EL (cell line): ENCODE measurements at places on chromosomes 2 and 18.
A peak's percentile ranks its signal among the peaks of the same experiment; 100 is the strongest.

GRCh38 chr2:37671009-37671815 lies at the start of gene CDC42EP3:
Gene CDC42EP3 (minus strand): TSS chr2:37671642. CDS start chr2:37646587, 25,055 bp downstream.
- peak; percentile 68 for DNase-seq

DNA sequence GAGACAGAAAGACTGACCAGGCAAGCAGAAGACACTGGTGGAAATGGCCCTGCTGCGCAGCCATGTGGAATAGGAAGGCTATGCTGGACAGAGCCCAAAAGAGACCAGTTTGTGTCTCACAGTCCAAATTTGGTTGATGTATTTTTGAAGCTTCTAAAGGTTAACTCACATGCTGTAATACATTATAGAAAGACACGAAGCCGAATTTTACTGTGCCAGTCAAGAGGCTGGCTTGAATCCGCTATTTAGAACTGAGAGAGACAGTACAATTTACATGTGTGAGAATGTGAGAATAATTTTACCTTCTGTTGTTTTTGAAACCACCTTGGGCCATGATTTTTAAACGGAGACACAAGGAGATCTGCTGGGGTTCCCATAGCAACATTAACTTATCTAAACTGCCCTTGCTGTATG lies 113.6 kb downstream of the METTL8 start:
- no peak for DNase-seq

DNA sequence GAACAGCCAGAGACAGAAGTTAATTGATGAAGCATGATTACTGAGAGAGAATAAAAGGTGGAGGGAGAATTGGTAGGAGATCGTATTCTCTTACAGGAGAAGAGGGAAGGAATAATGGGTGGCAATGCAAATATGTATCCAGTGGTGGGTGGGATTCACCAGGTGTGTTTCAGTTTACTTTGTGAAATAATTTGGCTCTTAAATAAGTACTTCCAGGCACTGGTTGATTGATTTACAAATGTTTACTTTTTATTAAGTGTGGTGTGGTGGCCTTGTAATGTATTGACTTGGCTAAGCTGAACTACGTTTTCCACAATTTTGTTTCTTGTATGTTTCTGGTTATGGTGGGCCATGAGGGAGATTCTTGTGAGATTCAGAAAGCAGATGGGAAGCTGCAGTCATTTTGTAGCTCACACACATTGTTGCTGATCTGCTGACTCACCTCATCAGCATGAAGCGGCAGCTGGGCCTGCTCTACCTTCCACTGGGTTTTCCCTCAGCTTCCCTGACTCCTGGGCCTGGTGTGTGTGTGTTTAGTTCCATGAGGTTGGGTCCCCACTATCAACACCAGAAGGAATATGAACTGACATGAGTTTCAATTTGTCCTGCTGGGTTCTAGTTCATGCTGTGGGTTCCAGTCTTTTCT lies 32.6 kb downstream of the MYL12B start:
- DNase-seq, result peak; percentile 60

GRCh38 chr2:25749676-25750075 lies 76.3 kb upstream of the DTNB start:
- DNase-seq, result no peak

- DNase-seq, result no peak
Measured at GRCh38 chr2:148557844-148558436, 86.6 kb upstream of the EPC2 start.

DNA sequence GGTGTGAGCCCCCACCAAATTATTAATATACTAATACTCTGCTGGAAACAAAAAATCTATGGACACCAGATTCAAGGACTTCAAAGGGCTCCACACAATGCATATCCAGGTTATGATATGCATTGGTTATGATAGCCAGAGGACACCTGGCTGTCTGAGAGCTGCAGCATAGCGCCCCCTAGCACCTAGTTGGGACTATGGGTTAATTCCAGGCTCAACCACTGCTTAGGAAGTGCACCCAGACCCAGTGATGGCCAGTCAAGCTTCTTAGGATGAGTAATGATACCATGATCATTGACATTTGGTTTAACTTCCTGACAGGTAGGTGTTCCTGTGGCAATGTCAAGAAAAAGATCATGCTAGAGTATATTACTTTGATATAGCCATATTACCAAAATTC lies 3.8 kb upstream of the FRZB start:
- no peak for DNase-seq

DNA sequence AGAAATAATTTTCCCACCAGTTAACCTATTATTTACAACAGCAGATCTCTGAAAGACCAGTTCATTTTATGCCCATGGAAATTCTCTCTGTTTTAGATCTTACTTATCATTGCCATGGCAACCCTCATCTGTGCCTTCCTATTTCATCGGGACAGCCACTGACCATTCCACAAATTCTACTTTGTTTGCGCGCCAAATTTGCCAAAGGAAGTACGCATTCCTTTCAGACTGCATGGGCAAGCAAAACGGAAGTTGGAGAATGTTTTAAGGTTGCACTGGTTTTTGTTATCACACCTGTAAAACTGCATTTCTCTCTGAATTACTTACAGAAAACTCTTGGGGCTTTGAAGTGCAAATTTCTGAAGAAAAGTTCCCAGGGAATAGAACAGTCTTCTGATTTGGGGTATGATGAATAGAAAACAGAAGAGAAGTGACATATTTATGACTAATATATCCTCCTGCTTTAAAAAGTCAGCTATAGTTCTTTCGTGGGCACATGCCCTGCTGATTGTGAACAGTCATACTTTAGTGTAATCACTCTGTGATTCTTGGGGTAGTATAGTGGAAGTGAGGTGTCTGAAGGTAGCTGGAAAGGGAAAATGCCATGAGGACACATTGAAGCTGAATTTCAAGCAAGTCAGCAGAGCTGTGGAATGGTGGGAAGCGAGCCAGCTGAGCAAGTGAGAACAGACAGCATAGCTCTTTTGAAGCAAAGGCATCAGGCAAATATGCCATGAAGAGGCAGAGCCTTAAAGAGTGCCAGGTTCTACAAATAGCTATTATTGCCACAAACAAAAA lies 20.9 kb downstream of the NETO1 start:
- DNase-seq, result no peak

DNA sequence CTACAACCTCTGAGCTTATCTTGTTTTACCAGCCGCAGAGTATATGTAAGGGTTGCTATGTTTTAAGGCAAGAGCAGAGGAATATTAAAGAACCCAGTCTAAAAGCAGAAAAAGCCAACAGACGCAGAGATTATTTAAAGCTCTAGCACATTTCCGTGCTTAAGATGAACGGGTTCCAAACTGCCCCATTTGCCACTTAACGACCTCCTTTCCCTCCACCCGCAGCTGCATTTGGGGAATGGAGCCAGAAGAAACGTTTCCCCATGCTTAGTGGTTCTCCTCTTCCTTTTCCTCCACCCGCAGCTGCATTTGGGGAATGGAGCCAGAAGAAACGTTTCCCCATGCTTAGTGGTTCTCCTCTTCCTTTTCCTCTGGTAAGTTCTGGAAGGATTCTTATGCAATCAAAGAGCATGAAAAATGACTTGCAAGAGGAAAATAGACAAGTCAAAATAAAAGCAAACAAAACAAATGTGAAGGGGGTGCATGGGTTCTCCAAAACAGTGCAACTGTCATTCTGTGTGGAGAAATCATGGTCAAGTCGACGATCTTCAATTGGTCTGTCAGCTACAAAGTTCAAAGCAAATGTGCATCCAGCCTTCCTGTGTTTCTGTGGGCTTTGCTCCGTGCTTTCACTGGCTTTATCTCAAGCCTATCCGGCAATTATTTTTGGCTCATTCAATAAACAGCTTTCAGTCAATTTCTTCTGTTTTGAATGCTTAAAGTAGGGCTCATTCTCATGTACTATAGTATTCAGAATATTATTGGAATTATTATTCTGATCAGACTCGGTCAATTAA lies 57.8 kb downstream of the DIPK1C start:
- no peak for DNase-seq

GRCh38 chr18:48838166-48838775 lies 112.5 kb downstream of the SMAD7 start:
- DNase-seq, result no peak

DNA sequence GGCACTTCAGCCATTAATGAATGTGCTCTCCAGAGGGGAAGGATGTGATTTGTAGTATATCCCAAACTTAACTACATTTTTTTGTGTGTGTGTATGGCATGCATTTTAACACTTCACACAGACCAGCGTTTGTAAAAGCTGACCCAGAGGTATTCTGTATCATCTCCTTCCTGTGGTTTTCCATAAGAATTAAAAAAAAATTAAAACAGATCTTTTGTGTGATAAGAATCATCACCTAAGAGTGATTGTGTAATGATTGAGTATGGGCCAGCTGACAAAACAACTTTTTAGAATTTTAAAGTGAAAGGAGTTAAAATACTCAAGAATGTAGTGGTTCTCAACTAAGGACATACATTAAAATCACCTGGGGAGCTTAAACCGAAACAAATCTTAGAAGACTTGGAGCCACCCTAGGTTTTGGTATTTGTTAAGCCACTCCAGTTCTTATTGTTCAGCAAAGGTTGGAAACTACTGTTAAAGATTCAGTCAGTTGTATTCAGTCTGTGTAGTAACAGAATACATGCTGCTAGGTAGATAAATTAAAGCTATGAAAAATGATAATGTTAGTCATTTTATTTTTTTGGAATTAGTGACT lies 120.1 kb downstream of the HAUS1 start:
- peak; percentile 31 for DNase-seq

GRCh38 chr18:50099725-50100407 lies 95.1 kb downstream of the MYO5B start:
- peak; percentile 66 for DNase-seq

- no peak for DNase-seq
Measured at GRCh38 chr2:8440029-8440778, 241.7 kb upstream of the ID2 start.

GRCh38 chr2:44324971-44325426 lies 36.3 kb downstream of the PREPL start:
- DNase-seq, result peak; percentile 48

DNA sequence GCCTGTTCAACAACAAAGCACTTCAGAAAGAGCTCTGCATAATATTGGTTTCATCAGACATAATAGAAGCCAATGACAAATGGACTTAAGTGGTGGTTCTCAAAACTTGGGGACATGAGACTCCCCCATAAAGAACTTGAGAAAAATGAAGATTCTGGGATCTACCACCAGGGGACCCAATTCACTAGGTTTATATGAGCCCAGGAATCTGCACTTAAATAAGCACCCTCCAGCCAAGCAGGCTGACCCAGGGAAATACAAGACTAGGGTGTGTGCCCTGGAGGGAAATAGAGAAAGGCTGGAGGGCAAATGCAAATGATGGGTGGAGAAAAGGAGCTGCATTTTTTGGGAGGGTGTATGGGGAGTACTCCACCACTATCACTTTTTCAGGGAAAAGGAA lies 52.5 kb downstream of the SATB2 start:
- peak; percentile 31 for DNase-seq

DNA sequence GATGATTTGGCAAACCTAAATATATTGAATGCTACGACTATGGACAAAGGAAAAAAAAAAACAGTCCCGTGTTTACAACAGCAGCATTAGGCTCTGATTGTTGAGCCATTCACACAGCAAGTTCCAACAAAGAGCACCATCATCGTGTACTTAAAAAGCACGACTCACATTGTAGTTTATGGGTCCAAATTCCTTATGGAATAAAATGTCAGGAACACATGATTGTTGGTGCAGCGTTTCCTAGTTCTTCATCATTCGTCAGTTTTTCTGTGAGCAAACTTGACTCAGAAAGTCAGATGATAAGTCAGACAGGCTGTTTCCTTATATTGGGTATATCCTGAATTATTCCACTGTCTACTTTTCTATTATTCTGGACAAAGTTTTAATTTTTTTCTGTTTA lies 10.0 kb upstream of the KIDINS220 start:
- no peak for DNase-seq

DNA sequence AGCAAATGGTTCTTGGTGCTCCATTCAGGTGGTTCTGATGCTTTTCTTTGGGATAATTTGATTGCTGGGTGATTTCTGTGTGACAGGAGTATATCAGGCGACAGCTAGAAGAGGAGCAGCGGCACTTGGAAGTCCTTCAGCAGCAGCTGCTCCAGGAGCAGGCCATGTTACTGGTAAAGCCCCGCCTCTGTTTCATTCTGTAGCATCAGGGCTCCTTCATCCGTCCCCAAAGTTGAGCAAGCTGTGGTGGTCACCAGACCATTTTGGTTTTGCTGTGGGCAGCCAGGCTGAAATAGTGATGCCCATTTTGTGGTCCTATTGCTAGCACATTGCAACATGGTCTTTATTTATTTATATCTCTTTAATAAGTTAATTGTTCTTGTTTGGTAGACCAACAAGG lies 132.8 kb upstream of the IL1R2 start:
- no peak for DNase-seq

- DNase-seq, result no peak
Measured at GRCh38 chr2:46411985-46412384, 67.4 kb upstream of the TMEM247 start.

- DNase-seq, result peak; percentile 13
Measured at GRCh38 chr2:190050001-190050400, 12.5 kb downstream of the MSTN start.

DNA sequence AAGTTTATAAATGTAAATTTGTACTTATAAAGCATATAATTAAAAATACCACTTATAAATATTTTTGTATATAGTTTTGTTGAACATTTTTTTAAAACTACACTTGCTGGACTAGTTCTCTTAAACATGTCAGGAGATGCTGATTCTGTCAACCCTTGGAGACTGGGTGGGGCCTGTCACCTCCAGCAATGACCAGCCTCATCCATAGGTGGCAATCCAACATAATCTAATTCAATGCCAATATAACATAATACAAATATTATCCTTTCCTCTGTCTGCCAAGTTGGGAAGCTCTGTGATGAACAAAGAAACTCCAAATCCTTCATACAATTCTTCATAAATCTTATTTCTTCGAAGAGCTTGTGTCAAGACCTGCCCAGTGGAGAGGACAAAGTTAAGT lies 140.4 kb downstream of the RBMS1 start:
- no peak for DNase-seq
